Adrenal gland (tissue), 19 donors: ENCODE measurements at places on chromosomes 5 and 9. TPM values are rescaled to one million over a fixed set of nuclear protein-coding genes. Genes with fewer than 3 reads are reported as not detected.

DNA sequence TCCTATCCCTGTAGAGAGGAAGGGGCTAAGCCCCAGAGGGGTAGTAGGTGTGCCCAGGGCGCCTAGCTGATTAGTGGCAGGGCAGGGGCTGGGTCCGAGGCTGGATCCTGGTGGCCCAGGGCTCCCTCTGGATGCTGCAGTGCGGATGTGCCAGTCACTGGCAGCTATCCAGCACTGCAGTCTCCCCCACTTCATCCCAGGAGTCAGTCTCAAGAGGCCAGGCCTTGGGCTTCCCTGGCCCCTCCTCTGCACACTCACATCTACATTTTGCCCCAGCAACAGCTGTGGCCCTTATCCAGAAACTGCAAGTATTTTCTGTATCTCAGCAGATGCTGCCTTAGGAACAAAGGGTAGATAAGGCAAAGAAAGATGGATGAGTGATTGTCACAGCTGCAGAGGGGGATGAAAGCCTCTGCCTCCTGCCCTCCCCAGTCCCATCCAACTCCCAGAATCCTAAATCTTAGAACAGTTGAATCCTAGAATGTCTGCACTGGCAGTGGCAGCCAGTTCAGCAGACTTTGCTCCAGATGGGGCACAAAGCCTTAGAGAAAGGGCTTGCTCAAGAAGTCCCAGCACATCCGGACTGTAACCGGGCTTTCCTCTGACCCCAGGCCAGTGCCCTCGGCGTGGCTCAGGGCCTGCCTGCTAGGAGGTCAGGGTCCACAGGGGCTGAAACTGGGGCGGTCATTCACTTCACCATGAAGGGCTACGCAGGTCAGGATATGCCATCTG, 1.6 kb downstream of the ANXA6 start:
- no peaks in the 10 kb centered on the region for H3K27me3 ChIP-seq
- peak; percentile 79 for DNase-seq
- H3K4me1 ChIP-seq: peaks cover 41% of the 10 kb centered on the region

Gene TYRP1
- total RNA-seq: not detected

Gene HNRNPA0
- total RNA-seq: 45.5 TPM

Gene TNFSF15
- 0.43 TPM for total RNA-seq

DNA sequence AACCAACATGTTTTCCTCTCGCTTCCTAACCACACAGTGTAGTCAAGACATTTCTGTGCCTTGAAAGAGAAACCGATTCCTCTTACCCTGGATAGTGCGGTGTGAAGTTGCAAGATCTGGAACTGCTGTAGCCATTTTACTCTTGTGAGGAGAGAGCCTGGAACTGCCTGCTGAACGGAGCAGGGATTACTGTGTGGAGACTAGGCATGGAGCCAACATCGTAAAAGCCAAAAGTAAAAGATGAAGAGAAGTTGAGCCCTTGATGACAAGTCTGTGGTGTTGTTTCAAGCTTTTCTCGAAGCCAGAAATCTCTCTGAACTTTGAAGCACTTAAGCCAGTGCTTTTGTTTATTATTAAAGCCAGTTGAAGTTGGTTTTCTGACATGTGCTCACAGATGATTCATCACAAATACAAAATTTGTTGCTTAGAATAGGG, 110.1 kb upstream of the GRIN3A start:
- no peak overlapping the region for H3K27ac ChIP-seq
- no peak for DNase-seq
- H3K4me3 ChIP-seq: no peak overlapping the region
- H3K4me1 ChIP-seq: no peaks in the 10 kb centered on the region
- H3K27me3 ChIP-seq: no peaks in the 10 kb centered on the region

GRCh38 chr9:35606138-35606504, 1.1 kb downstream of the TESK1 start:
- no peaks in the 10 kb centered on the region for H3K27me3 ChIP-seq
- peaks cover 13% of the 10 kb centered on the region for H3K4me1 ChIP-seq
- H3K27ac ChIP-seq: no peak overlapping the region
- H3K36me3 ChIP-seq: no peaks in the 10 kb centered on the region

Gene GBGT1
- total RNA-seq: 29.5 TPM

DNA sequence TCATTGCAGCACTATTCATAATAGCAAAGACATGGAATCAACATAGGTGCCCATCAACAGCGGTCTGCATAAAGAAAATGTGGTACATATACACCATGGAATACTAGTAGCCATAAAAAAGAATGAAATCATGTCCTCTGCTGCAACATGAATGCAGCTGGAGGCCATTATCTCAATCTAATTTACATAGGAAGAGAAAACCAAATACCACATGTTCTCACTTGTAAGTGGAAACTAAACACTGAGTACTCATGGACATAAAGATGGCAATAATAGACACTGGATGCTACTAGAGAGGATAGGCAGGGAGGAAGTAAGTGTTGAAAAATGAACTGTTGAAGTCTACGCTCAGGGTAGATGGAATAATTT, 203.9 kb upstream of the CDH9 start:
- no peaks in the 10 kb centered on the region for H3K36me3 ChIP-seq
- DNase-seq: no peak
- no peaks in the 10 kb centered on the region for H3K27me3 ChIP-seq
- H3K4me3 ChIP-seq: no peak overlapping the region
- H3K4me1 ChIP-seq: peaks cover 12% of the 10 kb centered on the region

GRCh38 chr5:59729357-59729756, 164.2 kb downstream of the PDE4D start:
- H3K4me3 ChIP-seq: no peak overlapping the region
- no peaks in the 10 kb centered on the region for H3K27me3 ChIP-seq
- DNase-seq: no peak
- H3K36me3 ChIP-seq: no peaks in the 10 kb centered on the region
- no peak overlapping the region for H3K27ac ChIP-seq

Gene MEGF10
- 9.5 TPM for total RNA-seq

- peaks cover 7% of the 10 kb centered on the region for H3K4me1 ChIP-seq
- H3K27ac ChIP-seq: no peak overlapping the region
- no peaks in the 10 kb centered on the region for H3K36me3 ChIP-seq
These were observed 86.1 kb downstream of the FBXL17 start for GRCh38 chr5:108295578-108296368.

Gene FOCAD
- total RNA-seq: 47.2 TPM

Gene RFX3
- 10.3 TPM for total RNA-seq

DNA sequence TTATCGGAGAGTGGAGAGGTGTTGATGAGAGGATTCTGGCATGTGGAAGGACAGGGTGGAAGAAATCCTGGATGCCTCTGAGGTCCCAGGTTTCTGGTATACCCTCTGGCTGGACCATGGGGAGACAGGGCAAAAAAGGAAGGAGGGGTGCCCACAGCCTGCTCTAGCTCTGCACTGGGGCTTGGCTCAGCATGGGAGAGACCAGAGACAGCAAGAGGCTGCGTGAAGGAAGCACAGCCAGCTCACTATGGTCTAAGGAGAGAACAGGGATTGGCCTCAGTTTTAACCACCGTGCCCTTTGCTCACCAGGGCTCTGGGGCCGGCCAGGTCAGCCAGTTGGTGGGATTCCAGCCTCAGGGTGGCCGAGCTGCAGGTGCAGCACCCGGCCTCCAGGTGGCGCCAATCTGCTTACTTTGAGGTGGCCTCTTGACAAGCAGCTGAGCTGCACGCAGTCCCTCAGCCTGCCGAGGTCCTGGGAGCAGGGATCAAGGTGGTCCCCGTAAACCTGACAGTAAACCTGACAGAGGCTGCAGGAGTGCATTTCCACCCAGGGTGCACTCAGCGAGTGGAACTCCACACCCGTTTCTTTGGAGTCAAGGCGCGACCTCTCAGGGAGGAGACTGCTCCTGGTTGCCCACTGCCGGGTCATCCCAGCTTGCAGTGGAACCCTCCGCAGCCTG, 25.0 kb upstream of the SPTLC1 start:
- no peaks in the 10 kb centered on the region for H3K27me3 ChIP-seq
- peak overlapping the region; percentile 15 for H3K27ac ChIP-seq
- H3K4me1 ChIP-seq: peaks cover 15% of the 10 kb centered on the region
- DNase-seq: peak; percentile 76

Gene C1QTNF3
- total RNA-seq: 3.0 TPM

GRCh38 chr5:93141969-93142368, 439.1 kb downstream of the NR2F1-AS1 start:
- no peak for DNase-seq
- no peaks in the 10 kb centered on the region for H3K27me3 ChIP-seq
- H3K4me1 ChIP-seq: no peaks in the 10 kb centered on the region
- no peak overlapping the region for H3K4me3 ChIP-seq
- no peaks in the 10 kb centered on the region for H3K36me3 ChIP-seq
